ENCODE measurements at places on chromosomes 1 and 21. TPM values are rescaled to one million over a fixed set of nuclear protein-coding genes. Genes with fewer than 3 reads are reported as not detected.
A peak's percentile ranks its signal among the peaks of the same experiment; 100 is the strongest.

- peaks cover 3% of the 10 kb centered on the region for H3K27me3 ChIP-seq
- H3K27ac ChIP-seq = no peak overlapping the region
- no peak for DNase-seq
- H3K4me1 ChIP-seq = no peaks in the 10 kb centered on the region
Measured at GRCh38 chr1:171389171-171389570, 75.2 kb downstream of the FMO4 start.

Gene ZNF692
- total RNA-seq = 65.9 TPM

DNA sequence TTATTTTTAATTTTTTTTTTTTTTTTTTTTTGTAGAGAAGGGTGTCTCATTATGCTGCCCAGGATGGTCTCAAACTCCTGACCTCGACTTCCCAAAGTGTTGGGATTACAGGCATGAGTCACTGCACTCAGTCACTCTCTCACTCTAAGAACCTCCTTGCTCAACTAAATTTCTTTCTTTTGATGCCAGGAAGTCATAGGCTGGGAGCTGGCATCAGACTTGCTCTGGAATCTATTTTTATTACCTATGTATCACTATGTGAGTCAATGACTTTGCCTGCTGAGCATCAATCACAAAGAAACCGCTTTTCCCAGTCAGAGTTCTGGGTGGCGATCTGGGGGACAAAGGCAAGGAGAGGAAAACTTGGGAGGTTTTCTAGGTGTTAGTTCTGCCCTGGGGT, 35.5 kb upstream of the PARP1 start:
- no peak for DNase-seq
- no peaks in the 10 kb centered on the region for H3K36me3 ChIP-seq
- no peak overlapping the region for H3K4me3 ChIP-seq
- no peaks in the 10 kb centered on the region for H3K27me3 ChIP-seq

Gene OPRD1
- not detected for total RNA-seq

GRCh38 chr1:1351511-1352427, 2.6 kb upstream of the DVL1 start:
- peak overlapping the region; percentile 35 for H3K4me3 ChIP-seq
- H3K27ac ChIP-seq = no peak overlapping the region
- no peaks in the 10 kb centered on the region for H3K36me3 ChIP-seq
- H3K27me3 ChIP-seq = peaks cover 25% of the 10 kb centered on the region
- H3K4me1 ChIP-seq = peaks cover 14% of the 10 kb centered on the region

DNA sequence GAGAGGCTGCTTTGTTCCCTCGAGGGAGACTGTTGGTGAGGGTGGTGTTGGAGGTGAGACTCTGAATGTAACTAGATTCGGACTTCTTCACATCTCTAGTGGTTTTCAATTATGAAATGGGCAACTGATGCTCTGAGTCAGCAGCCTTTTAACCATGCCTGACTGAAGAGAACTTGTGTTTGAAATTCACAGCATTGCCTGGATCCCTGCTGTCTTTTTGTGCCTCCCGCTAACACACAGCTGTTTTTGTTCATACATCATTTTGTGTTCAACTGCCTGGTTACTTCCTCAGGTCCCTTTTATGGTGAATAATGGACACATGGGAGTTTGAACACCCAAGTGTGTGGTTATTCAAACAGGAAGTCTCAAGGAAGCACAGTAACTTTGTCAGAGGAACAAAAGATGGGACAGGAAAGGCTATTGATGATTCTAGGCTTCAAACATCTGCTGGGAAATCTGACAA, 16.8 kb downstream of the LAMC1 start:
- H3K27me3 ChIP-seq = peaks cover 45% of the 10 kb centered on the region
- H3K36me3 ChIP-seq = no peaks in the 10 kb centered on the region
- no peak for DNase-seq
- no peak overlapping the region for H3K4me3 ChIP-seq

DNA sequence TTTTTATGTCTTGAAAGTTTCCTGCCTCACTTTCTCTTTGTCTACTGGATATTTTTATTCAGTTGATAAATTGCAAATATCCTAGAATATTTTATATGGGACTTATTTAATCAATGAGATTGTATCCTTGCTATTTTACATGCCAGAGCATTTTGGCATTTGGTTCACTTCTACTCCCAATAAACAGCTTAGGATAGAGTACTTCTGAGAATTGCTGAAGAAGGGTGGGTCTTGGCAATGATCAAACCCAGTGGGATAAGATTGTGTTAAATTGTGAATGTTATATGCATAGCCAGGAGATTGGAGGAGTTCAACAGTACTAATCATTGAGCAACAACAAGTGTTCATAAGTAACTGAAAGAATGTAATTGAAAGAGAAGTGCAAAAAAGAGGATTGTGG, 60.1 kb downstream of the SDCCAG8 start:
- no peak overlapping the region for H3K27ac ChIP-seq
- DNase-seq = no peak
- H3K27me3 ChIP-seq = no peaks in the 10 kb centered on the region
- H3K4me1 ChIP-seq = peaks cover 2% of the 10 kb centered on the region

DNA sequence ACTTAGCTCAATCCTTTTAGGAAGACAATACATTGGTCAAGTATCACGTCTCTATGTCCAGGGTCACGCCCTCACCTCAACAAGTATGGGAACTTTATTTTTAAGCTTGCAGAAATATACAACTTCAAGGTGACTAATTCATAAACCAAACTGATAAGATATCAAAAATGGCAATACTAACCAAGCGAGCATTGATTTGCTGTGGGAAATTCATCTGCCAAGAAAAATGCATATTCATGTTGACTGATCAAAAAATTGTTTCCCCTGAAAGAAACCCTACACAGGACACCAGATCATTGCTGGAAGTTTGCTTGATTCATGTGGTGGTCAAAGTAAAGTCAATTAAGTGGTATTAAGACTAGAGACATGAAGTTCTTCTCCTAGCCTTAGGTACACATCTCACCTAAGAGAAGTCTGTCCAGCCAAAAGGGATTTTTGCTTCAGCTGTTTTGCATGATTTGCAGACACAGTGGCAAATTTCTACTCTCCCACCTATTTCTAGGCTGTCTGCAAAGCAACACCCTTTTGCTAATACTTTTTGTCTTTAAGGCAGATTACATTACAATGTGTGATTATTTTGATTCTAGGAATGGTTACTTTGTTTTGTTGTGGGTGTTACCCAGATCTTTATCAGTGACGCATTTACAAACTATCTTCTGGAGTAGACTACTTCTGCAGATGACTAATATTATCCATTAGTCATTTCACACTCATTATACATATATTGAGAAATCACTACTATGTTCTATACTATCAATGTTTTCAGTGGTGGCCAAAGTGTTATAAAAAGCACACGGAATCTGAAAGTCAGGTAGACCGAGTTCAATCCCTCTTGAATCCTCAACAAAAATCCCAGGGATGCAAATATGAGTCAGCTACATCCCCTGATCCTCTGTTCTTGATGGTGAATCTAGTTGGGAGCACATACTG, 12.4 kb downstream of the SAMSN1 start:
- H3K4me3 ChIP-seq = peak overlapping the region; percentile 95
- peak; percentile 29 for DNase-seq
- H3K27me3 ChIP-seq = peaks cover 2% of the 10 kb centered on the region
- H3K4me1 ChIP-seq = peaks cover 82% of the 10 kb centered on the region
- H3K36me3 ChIP-seq = peaks cover 40% of the 10 kb centered on the region
- H3K27ac ChIP-seq = peak overlapping the region; percentile 100

- H3K36me3 ChIP-seq = peaks cover 43% of the 10 kb centered on the region
- peak overlapping the region; percentile 99 for H3K4me3 ChIP-seq
- peaks cover 57% of the 10 kb centered on the region for H3K4me1 ChIP-seq
- peak overlapping the region; percentile 97 for H3K27ac ChIP-seq
- no peak for DNase-seq
- H3K27me3 ChIP-seq = no peaks in the 10 kb centered on the region
Measured at GRCh38 chr21:33267250-33267649, 1.1 kb downstream of the IL10RB start.

DNA sequence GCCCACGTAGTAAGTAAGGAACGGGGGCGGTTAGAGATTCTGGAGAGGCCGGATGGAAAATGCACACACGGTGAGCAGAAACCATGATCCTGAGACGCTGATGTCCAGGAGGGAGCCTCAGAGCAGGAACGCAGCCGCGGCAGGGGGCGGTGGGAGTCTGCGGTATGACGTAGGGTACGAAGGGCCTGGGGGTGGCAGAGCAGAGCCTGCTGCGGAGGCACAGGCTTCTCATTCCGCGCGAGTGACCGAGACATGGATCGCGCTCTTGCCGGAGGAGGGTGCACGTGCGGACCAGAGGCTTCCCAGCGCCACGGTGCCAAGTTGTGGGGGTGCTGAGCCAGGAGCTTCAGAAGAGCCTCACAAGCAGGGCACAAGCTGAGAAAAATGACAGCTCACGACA, 176.2 kb downstream of the KIF26B start:
- no peak for DNase-seq
- H3K27me3 ChIP-seq = peaks cover 5% of the 10 kb centered on the region
- no peaks in the 10 kb centered on the region for H3K4me1 ChIP-seq
- H3K36me3 ChIP-seq = no peaks in the 10 kb centered on the region

DNA sequence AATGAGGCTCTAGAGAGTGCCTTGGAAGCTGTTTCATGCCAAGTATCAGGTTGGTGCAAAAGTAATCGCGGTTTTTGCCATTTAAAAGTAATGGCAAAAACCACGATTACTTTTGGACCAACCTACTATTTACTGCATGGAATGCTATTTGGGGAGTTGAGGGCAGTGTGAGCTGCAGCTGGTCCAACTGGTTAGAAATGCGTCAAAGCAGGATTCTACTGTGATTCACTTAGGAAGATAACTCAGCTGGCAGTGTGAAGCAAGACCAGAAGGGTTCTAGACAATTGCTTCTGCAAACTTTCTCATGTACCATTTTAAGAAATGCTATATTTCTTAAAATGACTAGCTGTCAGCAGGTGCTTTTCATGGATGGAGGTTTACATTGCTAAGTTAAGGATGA, 21.2 kb upstream of the PLA2G2C start:
- no peaks in the 10 kb centered on the region for H3K36me3 ChIP-seq
- H3K27me3 ChIP-seq = peaks cover 17% of the 10 kb centered on the region
- DNase-seq = no peak

GRCh38 chr21:38533887-38534286, 35.6 kb upstream of the ERG start:
- H3K36me3 ChIP-seq = no peaks in the 10 kb centered on the region
- H3K27ac ChIP-seq = no peak overlapping the region
- H3K4me1 ChIP-seq = no peaks in the 10 kb centered on the region
- H3K27me3 ChIP-seq = no peaks in the 10 kb centered on the region
- no peak for DNase-seq

- no peak overlapping the region for H3K27ac ChIP-seq
- H3K4me3 ChIP-seq = no peak overlapping the region
- DNase-seq = peak; percentile 23
Measured at GRCh38 chr1:169495046-169495775, 9.5 kb upstream of the SLC19A2 start.

GRCh38 chr1:17873007-17873675, 118.0 kb downstream of the ACTL8 start:
- no peaks in the 10 kb centered on the region for H3K36me3 ChIP-seq
- no peaks in the 10 kb centered on the region for H3K4me1 ChIP-seq
- no peak overlapping the region for H3K27ac ChIP-seq
- H3K4me3 ChIP-seq = no peak overlapping the region

DNA sequence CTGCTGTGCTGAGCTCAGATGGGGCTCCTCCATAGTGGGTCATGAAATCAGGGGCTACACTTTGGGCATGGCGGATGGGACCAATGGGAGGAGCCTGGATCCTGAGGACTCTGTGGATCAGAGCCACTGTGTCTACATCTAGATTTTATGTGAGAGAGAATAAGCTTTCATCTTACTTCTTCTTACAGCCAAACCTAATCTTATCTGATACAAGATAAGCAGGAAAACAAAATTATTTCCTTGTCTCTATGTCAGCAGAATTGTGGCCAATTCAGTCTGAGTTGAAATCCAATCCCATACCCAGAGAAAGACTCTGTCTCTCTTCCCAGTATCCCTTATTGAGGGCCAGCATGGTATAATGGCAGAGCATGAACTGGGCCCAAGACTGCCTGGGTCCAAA, 56.2 kb downstream of the KIF14 start:
- peaks cover 8% of the 10 kb centered on the region for H3K4me1 ChIP-seq
- H3K4me3 ChIP-seq = no peak overlapping the region
- no peaks in the 10 kb centered on the region for H3K27me3 ChIP-seq
- peaks cover 4% of the 10 kb centered on the region for H3K36me3 ChIP-seq

Gene PLK3
- 87.9 TPM for total RNA-seq

DNA sequence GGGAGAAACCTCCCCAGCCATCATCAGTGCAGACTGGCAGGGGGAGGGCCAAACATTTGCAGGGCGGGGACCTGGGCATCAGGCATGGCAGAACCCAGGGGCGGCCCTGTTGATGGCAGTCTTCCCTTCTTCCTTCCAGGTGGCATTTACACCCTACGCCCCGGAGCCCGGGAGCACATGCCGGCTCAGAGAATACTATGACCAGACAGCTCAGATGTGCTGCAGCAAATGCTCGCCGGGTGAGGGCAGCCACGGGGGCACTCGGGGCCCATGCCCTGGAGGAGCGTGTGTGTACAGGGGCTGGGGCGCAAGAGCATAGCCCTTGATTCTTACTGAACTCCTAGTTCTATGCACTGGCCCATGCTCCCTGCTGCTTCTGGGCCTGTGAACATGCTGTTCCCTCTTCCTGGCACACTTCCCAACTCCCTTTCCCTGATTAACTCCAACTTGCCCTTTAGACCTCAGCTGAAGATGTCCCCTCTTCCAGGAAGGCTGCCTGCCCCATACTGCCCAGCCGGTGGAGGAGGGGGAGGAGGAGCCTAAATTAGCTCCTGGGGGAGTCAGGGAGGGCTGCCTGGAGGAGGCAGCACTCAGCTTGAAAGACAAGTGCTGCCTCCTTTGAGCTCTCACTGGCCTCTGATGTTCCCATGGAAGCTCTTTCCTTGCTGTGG, 22.0 kb downstream of the TNFRSF1B start:
- H3K4me1 ChIP-seq = peaks cover 47% of the 10 kb centered on the region
- peak overlapping the region; percentile 16 for H3K27ac ChIP-seq
- no peak overlapping the region for H3K4me3 ChIP-seq
- no peak for DNase-seq

DNA sequence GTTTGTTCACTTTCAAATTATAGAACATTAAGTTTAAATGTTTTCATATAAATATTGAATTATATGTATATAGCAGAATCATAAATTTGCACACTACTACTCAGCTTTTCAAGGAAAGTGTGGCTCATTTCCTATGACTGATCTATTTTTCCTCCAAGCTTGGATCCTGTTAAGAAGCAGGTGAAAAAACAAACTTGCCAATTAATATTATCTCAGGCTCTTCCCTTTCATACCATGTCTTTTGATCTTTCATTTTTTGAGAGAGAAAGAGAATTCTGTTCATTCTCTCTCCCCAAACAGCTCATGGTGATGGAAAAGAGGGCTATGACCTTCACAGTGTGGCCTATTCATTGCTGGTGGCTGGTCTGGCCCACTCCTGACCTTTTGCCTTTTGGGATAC, 43.7 kb downstream of the SEC16B start:
- H3K36me3 ChIP-seq = no peaks in the 10 kb centered on the region
- no peak overlapping the region for H3K27ac ChIP-seq
- H3K27me3 ChIP-seq = no peaks in the 10 kb centered on the region
- no peaks in the 10 kb centered on the region for H3K4me1 ChIP-seq
- no peak overlapping the region for H3K4me3 ChIP-seq

DNA sequence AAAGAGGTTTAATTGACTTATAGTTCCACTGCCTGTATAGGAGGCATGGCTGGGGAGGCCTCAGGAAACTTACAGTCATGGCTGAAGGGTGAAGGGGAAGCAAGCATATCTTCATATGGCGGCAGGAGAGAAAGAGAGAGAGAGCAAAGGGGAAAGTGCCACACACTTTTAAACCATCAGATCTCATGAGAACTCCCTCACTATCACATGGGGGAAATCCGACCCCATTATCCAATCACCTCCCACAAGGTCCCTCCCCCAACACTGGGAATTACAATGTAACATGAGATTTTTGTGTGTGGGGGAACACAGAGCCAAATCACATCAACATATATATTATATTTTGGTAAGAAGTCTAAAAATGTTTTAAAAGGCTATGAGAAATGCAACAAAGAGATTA, 27.2 kb downstream of the FABP3 start:
- H3K27ac ChIP-seq = no peak overlapping the region
- H3K36me3 ChIP-seq = peaks cover 13% of the 10 kb centered on the region
- DNase-seq = no peak
- H3K27me3 ChIP-seq = no peaks in the 10 kb centered on the region
- no peak overlapping the region for H3K4me3 ChIP-seq
